LHCN-M2 (cell line): ENCODE measurements at places on chromosomes 6 and 20. TPM values are rescaled to one million over a fixed set of nuclear protein-coding genes. Genes with fewer than 3 reads are reported as not detected.

DNA sequence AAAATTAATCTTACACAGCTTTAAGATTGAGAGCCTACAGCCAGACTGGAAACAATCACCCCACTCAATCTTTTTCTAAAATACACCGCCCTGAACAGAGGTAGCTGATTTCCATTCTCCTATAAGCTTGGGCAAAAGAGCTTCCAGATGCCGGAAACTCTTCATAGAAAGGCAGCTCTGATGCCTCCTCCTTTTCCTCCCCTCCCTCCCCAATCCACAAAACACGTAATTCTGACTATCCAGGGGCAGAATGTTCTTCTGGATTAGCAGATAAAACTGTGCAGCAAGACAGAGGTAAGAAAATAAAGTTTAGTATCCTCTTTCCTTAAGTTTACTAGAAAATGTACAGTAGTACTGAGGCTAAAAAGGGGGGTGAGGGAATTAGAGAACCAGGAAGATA, 15.8 kb downstream of the ADNP start:
- DNase-seq: peak; percentile 63

DNA sequence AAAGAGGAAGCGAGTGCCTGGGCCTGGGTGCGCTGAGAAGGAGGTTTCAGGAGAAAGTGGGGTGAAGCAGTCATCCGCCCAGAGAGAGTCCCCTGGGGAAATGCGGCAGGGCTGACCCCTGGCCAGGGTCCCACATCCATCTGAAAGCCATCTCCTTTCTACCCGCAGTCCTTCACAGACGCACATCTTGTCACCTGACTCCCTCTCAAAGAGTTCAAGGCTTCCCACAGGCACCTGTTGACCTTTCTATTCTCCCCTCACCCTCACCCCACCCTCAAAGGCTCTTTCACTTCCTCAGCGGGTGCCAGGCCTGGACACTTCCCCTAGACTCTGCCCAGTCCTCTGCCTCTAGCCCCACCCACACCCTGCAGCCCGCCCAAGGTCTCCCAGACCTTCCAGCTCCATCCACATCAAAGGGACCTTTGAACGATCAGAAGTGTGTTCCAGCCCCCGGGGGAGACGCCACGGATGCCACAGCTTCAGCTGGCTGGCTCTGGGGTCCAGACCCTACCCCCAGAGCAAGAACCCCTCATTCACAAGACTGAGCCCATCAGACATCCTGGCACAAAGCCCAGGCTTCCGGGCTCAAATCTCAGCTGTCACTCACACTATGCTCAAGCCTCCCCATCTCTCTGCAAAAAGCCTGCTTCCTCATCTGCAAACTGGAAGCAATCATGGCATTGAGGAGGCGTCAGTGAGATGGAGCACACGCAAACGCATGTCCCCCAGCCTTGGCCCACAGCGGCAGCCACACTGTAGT, 2.1 kb downstream of the CTSZ start:
- no peak for DNase-seq

GRCh38 chr6:107107791-107108190, 7.5 kb downstream of the BEND3 start:
- no peak for DNase-seq

DNA sequence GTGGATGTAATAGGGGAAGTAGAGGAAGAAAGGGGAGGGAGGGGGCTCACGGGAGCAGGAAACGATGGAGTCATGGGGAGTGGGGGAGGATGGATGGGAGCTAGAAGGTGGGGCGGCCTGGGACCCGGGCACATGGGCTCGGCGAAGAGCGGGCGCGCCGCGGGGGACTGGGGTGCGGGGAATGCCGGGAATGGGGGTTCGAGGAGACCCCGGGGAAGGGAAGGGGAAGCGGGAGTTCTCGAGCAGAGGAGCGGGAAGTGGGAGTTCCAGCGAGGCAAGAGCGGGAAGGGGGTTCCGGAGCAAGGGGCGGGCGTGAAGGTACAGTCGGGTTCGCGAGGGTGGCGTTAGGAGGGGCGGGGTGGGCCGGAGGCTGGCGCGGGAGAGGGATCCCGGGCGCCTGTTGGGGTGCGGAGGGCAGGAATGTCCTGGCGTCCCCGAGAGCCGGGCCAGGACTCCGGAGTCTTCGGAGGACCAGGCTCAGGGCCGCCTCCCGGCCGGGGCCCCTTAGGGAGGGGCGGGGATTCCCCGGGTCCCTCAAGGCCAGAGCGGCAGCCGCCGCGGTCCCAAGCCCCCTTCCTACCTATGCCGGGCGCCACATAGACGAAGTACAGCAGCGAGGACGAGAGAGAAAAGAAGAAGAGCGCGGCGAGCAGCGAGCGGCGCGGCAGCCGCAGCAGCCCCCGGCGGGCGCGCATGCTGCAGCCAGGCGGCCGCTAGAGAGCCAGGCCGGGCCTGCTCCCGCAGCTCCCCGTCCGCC, 504 bp downstream of the B4GALT5 start:
- DNase-seq: peak; percentile 20

DNA sequence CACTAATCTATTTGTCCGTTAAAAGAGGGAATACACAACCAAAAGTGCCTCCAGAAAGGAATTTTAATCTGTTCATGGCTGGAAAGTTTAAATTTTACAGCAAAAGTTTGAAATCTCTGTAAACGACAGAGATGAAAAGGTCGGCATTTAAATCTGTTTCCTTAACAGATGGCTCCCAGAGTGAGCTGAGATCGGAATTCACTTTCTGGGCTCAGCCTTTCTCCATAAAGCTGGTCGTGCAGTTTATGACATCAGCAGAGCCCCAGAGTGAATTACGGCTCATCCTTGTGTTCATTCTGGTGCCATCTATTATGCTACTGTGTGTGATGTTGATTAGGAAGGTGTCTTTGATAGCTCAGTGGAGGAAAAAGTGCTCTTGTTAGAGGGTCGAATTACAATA, 117.6 kb upstream of the ZFP64 start:
- no peak for DNase-seq

GRCh38 chr6:148565930-148566663, 180.7 kb upstream of the UST start:
- peak; percentile 90 for DNase-seq

GRCh38 chr20:47561603-47562583, 60.2 kb downstream of the NCOA3 start:
- no peak for DNase-seq

DNA sequence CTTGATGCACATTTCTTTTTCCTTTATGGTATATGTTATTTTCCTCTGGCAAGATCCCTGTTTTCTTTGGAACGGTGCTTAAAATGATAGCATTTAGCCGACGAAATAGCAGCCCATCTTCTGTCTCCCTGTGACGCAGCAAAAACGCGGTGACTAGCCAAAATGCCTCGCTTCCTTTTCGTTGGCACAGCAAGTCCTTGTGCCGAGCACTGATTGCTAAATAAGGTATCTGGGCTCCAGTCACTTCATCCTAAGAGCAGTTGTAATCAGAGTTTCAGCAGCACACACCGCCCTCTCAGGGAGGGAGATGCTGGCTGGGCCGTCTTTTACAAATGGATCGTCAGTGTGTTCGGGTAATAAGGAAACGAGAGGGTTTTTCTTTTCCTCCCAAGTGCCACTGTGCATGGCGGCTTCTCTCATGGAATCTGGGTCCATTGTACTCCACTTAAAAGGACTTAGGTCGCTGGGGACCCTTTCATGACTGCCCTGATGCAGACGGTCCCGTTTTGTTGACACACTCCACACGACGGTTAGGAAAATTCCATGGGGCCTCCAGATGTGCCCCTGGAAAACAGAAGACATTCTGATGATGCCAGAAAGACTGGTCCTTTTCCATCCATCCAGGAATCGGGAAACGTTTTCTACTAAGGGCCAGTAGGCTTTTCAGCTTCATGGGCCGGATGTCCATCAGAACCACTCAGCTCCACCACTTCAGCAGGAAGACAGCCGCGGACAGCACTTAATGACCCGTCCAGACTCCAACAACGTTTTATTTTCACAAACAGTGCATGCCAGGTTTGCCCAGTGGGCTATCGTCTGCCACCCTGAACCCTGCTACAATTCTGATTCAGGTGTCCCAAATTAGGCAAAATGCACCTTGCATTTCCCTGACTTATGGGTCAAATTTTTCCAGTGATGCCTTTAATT, 185.5 kb downstream of the CDH4 start:
- DNase-seq: no peak

DNA sequence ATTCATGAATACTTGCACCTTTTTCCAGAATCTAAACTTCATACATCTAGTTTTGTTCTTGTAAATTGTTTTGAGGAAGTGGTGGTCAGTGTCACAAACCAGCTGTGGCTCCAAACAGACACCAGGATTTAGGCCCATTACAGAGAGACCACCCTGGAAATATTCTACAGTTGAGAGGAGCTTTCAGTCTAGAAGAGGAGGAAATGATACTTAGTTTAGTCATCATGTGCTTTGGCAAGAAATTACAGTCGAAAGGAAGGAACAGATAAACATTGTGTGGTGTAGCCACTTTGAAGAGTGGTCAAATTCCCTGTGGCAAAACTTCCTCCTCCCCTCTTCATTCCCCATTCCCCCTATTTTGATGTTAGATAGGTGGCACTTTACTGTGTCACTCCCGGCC, 15.7 kb downstream of the DCBLD1 start:
- peak; percentile 86 for DNase-seq

DNA sequence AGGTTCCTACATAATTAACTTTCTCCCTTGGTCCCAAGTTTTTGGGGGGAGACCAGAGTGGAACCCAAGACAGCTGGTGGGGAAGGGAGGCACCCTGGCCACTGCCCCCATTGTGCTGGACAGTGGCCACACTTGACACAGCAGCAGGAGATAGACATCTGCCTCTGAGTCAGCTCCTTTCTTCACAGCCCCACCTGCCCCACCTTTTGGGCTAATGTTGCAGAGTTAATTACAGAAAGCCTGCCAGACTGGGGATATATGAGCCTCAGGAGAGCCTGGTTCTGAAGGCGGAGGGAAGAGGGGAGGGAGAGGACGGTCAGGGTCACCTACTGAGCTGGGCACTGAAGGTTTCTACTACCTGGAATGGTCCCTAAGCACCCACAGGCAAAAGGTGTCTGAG, 50.6 kb downstream of the MAFB start:
- DNase-seq: no peak

DNA sequence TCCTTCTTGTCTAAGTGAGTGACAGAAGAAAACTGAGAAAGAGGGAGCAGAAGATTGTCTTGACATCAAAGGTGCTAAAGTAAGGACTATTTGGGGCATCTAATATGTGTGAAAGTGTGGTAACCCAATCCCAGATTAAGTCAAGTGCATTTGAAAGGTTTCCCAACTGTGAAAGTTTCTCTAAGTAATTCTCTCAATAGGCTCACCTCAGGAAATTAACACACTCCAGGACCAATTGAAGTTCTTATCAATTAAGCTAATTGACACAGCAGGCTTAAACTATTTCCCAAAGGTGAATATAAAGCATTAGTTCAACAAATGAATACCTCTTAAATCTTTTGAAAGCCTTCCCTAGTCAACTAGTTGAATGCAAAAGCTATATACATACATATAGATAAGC, 212.8 kb upstream of the FUT9 start:
- no peak for DNase-seq

GRCh38 chr20:18851629-18852028, 38.0 kb downstream of the SCP2D1 start:
- no peak for DNase-seq

DNA sequence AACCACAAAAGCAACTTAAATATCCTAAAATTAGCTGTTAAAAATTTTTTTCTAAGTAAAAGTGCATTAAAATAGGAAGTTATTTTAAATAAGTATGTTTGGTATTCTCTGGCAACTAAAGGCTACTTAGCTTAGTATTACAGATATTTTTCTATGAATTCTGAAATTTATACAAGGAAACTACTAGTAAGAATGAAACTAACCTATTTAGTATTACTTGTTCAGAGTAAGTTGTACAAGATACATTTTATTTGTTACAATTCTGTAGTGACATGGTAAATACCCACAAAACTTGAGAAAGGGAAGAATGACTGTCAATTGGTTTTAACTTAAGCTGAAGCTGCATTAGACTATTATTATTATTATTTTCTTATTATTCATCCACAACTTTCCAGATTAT, 6.5 kb downstream of the PHIP start:
- DNase-seq: no peak

- no peak for DNase-seq
Measured at GRCh38 chr6:14703586-14703985, 542.3 kb upstream of the JARID2 start.

DNA sequence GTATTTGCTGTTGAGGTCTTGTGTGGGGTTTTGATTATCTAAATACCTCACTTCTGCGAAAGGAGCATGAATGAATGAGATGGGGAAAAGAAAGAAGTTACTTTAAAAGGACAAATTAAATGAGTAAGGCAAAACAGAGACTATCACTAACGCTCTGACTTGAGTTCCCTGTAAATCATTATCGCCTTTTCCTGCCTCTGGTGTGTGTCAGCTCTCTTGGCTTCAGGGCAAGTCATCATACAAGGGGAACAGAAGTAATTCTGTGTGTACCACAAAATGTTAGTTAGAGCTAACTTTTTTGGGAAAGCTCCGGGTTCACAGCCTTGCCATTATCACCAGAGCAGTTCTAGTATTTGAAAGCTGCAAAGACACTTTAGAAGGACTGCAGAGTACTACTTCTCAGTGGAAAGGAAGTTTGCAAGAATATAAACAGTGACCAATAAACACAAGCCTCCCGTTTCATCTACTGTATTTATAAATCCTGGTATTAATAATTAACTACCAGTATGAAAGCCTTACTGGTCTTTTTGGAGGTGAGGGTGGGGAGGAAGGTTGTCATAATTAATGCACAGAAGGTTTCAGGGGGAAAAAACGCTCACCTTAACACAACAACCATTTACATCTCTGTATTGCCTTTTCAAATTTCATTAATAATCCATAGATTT, 1.2 kb downstream of the DZANK1 start:
- no peak for DNase-seq

- peak; percentile 62 for DNase-seq
Measured at GRCh38 chr6:56491606-56492328, 150.9 kb downstream of the DST start.

DNA sequence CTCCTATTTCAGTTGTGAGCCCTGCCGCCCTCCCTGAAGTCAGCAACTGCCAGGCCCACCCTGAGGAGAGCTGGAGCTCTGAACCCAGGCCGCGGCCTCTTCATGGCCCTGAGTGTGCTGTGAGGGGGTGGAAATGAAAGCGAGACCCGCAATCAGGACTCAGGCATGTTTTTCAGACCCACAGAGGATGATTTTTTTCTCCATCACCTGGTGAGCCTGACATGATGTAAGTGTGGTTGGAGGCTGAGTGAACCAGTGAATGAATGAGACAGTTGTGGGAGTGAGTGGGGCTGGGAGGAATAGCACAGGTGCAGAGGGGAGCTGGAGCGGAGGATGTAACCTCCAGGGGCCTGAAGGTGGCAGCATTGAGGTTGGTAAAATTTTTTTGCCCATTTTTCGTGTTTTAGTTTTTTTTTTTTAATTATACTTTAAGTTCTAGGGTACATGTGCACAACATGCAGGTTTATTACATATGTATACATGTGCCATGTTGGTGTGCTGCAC, 18.3 kb downstream of the RAET1L start:
- peak; percentile 43 for DNase-seq

FARS2 gene
- total RNA-seq: 10.3 and 11.5 TPM in 2 replicates

BHLHE23 gene
- total RNA-seq: not detected in 2 replicates

CRISP3 gene
- total RNA-seq: not detected in 2 replicates

SSTR4 gene
- not detected in 2 replicates for total RNA-seq

CD93 gene
- total RNA-seq: not detected in 2 replicates

BTN1A1 gene
- total RNA-seq: not detected in 2 replicates

LGSN gene
- 0.11 TPM in 1 of 2 replicates, not detected in the other for total RNA-seq

CALHM4 gene
- total RNA-seq: 0.26 and 1.3 TPM in 2 replicates

RNF182 gene
- 2.1 and 3.2 TPM in 2 replicates for total RNA-seq
